ENCODE measurements at places on chromosomes 12 and 14.

DNA sequence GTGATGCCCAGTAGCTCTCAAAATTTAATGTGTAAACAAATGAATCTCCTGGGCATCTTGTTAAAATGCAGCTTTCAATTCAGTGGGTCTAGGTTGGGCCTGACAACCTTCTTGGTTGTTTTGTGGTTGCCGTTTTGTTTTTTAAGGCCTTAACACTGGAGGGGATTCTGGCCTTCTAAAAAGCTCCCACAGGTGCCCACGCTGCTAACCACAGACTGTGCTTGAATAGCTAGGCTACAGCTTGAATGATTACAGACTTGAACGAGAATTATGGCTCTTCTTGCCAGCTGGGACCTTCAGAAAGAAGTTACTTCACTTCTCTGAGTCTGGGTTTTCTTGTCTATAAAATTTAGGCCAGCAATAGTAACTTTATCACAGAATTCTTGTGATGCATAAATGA, 1.3 kb upstream of the FLVCR2 start:
- DNase-seq, result no peak

- no peak for DNase-seq
Observed at GRCh38 chr12:82034769-82035168, 275.6 kb upstream of the PPFIA2 start.

DNA sequence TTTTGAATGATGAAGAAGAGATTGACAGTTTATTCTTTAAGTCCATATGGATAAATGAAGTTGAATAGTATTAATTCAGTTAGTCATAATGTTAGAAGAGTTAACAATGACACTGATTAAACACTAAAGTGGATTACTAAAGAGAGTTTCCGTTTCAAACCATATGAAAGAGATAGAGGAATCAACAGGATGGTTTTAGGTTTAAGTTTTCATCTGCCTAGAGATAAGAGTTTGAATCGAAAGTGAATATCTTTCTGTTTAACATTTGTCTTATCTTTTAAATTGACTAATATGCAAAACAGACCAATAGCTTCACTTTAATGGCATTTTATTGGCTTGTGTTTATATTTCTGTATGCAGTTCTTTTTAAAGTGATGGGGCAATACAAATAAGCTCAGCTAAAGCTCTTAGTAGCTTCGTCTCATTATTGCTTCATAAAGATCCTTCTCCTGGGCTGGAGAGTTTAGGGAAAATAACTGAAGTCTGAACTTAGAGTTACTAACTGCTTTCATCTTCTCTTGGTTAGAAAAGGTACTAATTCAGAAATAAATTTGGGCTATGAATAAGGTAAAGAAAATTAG, 66.0 kb downstream of the MIPOL1 start:
- DNase-seq, result no peak

DNA sequence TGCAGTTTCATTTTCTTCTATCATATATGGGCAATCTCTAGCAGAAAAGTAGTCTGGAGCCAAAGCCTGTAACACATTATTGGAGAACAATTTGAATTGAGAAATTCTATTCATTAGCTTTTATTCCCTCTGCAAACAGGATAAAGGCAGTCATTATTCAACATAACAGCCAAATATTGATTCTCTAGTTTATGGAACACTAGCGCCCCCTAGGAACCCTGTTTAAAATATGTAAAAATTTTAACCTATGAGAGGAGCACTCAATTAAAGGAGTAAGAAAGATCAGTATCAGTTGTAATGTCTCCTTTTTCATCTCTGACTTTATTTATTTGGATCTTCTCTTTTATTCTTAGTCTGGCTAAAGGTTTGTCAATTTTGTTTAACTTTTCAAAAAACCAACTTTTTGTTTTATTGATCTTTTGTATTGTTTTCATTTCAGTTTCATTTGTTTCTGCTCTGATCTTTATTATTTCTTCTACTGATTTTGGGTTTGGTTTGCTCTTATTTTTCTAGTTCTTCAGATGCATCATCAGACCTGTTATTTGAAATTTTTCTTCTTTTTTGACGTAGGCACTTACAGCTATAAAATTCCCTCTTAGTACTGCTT, 4.8 kb upstream of the LMNTD1 start:
- DNase-seq, result no peak

DNA sequence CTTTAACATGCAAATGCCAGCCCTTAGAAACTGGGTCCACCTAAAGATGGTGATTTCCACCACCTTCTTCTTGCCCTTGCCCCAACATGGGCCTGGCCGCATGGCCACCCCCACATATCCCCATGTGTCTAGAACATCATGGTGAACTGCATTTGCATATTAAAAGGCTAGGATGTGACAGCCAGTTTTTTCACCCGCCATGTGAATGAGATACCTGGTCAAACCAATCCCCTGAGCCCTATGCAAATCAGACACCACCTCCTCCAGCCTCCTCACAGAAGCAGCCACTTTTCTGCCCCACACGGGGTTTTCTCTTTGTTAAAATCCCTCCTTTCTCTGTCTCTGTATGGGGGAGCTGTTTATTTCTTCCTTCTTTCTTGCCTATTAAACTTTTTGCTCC, 1322.5 kb downstream of the FSCB start:
- DNase-seq, result no peak

- DNase-seq, result no peak
Observed at GRCh38 chr12:18340786-18341185, 79.5 kb downstream of the PIK3C2G start.

GRCh38 chr12:65868133-65868705, 43.9 kb downstream of the HMGA2 start:
- DNase-seq, result no peak

GRCh38 chr14:32764131-32764530, 174.5 kb upstream of the NPAS3 start:
- no peak for DNase-seq

DNA sequence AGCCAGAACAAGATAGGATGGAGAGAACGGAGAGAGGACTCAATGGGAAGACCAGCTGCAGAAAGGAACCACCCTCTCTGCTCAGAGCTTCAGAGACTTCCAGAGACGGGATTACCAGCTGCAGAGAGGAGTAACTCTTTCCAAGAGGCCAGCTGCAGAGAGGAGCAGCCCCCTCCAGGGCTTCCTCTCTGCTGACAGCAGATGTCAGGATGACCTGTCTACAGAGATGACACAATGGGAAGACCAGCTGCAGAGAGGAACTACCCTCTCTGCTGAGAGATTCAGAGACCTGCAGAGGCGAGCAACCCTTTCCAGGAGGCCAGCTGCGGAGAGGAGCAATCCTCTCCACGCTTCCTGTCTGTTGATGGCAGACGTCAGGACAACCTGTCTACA, 61.8 kb downstream of the KLRG1 start:
- no peak for DNase-seq

DNA sequence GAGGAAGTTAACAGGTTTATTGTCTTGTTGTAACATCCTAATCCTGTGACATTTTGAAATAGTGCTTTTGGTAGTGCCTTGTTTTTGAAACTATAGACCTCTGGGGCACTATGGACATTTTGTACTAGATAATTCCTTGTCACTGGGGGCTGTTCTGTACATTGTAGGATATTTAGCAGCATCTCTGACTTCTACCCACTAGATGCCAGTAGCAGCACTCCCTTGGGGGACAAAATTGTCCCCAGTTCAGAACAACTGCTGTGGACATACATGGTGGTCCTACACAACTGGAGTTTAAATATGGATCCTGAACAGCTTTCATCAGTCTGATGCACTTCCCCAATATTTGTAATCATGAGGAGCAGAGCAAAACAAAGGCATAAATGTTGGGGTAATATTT, 264.7 kb downstream of the RAD51B start:
- DNase-seq, result no peak

DNA sequence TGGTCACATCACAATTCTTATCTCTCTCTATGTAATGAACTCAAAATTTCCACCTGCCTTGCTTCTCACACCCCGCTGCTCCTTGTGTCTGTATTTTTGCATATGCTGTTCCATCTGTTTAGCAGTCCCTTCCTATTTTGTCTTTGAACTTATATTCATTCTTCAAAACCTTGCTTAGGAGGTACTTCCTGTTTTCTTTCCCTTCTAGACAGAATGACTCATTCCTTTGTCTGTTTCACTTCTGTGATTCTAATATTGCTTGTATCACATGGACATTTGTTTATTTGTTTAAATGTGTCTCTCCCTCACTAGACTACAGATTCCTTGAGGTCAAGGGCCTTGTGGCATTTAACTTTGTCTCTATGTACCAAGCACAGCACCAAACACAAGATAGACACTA, 424.2 kb downstream of the ETNK1 start:
- no peak for DNase-seq

DNA sequence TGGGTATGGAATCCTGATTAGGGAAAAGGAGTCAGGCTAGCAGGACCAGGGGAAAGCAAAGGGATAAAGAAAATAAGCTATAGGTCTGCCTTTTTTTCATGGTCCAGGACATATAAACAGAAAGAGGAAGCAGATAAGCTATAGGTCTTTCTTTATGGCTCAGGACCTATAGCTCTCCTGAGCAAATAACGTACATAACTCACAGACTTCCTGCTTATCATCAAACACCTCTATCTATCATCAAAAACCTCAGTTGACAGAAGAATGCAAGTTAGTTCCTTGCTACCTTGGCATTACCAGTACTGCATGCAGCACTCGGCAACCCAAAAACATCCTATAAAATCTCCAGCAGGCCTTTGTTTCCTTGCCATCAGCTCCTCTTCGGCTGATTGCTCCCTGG, 238.7 kb upstream of the OR4E1 start:
- DNase-seq, result no peak

DNA sequence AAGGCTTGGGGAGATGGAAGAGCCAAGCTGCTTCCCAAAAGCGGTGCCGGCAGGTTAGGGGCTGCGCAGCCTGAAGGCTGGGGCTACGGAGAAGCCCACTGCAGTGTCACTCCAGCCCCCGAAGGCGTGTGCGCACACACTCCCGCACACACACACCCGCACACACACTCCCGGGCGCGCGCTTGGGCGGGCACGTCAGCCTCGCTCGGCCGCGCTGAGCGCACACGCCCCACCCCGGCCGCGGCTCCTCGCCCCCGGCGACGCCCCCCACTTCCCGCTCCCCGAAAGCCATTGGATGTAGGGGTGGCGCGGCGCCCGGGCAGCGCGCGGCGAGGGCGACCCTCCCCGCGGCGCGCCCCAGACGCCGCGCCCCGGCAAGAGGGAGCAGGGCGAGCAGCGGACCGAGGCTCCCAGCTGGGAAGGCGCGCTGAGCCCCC, at the start of gene KCNK10:
Gene KCNK10 (minus strand): TSS at position 184 of the 437 bp plus-strand sequence. CDS start 471 bp downstream, outside the sequence.
- DNase-seq, result no peak

GRCh38 chr14:95524706-95525512, 8.5 kb upstream of the SYNE3 start:
- DNase-seq, result no peak

- no peak for DNase-seq
Observed at GRCh38 chr12:62799766-62800406, 135.1 kb downstream of the PPM1H start.

DNA sequence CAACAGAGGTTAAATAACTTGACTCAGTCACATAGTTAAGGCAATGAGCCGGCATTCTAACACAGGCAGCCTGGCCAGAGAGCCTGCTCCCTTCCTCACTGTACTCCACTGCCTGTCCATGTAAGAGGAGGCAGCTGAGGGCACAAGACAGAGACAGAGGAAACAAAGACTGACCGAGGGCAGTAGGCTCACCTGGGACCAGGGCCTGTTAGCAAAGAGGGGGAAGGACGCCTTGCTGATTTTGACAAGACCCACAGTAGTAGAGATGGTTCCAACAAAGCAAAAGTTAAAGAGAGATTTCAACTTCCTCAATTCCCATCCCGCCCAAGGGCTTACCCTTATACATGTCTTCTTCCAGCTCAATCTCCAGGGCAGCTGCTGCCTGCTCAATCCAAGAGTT, 26.5 kb downstream of the OTUB2 start:
- no peak for DNase-seq

DNA sequence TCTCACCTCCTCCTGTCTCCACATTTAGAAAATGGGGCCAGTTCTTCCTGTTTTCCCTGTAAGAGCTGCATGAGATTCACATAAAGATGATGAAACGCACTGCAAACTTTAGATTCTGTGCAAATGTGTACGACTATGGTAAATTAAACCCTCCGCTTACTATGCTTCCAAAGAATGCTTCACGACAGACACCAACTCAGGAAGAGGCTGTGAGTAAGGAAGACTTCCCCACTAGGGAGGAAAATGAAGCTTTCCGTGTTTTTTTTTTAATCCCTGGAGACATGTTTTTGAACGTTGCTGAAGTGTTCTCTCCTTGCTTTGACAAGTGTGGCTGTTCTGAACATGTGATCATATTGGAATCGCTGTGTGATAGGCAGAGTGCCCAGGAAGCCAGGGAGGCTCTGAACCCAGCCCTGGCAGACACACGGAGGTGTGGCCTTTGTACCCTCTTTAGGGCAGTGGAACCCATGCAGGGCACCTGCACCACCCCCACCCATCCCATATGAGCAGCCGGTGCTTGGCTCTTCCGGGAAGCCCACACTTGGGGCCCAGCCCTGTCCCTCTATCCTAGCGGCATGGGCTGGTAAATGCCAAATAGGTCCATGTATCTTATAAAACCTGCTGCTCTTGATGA, 7.5 kb upstream of the SYNE3 start:
- DNase-seq, result no peak

- DNase-seq, result no peak
Observed at GRCh38 chr14:56261046-56261445, 142.8 kb downstream of the PELI2 start.

DNA sequence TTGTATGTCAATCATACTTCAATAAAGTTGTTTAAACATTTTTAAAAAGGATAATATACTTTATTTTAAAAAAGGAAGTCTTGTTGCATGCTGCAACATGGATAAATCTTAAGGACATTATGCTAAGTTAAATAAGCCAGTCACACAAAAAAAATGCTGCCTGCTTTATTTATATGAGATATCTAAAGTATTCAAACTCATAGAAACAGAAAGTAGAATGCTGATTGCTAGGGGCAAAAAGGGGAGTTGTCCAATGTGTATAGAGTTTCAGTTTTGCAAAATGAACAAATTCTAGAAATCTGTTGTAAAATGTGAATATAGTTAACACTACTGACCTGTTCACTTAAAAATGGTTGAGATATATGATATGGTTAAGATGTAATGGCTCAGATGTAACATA, 8.7 kb downstream of the KLRC4 start:
- DNase-seq, result no peak

DNA sequence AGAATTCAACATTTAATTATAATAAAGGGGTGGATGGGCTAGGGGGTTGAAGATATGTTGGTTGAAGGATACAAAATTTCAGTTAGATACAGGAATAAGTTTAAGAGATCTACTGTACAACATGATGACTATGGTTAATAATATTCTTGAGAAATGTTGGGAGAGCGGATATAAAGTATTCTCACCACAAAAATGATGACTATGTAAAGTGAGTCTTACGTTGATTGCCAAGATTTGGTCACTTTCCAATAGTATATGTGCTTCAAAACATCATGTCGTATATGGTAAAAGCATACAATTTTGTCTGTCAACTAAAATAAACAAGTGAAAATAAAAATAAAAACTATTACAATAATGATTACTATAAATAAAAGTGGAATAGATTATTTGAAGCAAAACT, 802.0 kb downstream of the C12orf50 start:
- DNase-seq, result no peak

Data from effector CD8-positive, alpha-beta T cell (primary cell).